Stimulated activated CD4-positive, alpha-beta T cell treated with anti-CD3 and anti-CD28 coated beads, Interleukin-15, amount 100 ng/mL, for 24 hours (primary cell): ENCODE measurements at places on chromosomes 5 and 9.
A peak's percentile ranks its signal among the peaks of the same experiment; 100 is the strongest.

DNA sequence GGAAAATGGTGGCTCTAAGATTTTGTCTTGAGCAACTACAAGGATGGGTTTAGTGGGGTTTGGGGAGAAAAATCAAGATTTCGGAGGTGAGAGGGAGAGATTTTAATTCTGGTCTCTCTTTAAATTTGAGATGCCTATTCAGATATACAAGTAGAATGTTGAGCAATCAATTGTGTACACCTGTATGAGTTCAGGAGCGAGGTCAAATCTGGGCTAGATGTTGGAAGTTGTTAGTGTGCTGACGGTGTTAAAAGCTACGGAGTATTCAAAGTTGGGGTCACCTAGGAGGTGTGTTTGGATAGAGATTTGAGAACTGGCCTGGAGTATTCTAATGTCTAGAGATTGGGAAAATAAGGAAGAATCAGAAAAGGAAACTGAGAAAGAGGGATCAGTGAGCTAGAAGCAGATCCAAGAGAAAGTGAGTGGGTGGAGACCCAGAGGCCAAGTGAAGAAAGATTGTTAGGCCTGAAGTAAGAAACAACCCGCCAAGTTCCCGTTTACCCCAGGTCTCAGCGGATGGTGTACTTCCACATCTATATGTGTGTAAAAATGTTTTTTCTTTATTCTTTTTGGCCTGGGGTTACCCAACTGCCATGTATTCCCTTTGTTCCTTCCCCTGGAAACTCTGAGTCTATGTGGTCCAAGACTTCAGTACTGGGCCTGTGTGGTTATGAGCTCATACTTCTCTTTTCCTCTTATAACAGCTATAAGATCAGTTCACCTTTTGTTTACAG lies 11.9 kb upstream of the ARHGAP26 start:
- no peak for DNase-seq

DNA sequence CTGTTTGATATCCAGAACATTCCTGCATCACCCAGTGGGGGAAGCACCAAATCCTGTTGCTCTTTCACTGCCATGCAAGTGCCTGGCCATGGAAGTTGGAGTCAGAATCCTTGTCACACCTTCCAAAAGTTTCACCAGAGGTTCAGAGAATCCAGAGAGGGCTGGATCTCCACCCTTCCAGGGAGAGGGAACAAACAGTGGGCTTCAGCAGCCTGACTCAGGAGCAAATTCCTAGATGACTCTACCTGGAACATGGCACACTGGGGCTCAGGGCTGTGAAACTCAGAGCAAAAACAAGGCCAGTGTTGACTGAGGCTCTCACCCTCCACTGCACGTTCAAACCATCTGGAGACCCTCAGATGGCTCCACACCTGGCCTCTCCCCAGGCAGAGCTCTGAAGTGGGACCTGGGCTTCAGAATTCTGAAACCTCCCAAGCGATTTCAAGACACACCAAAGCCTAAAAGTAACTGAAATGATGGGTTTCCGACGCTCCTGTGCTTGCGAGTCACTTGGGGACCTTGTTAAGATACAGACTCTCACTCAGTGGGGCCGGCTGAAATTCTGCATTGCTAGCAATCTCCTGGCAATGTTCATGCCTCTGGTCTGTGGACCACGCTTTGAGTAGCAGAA lies 205.9 kb downstream of the AUH start:
- no peak for DNase-seq

- no peak for DNase-seq
These were observed 185.0 kb downstream of the GLIS3 start for GRCh38 chr9:4114569-4115505.

DNA sequence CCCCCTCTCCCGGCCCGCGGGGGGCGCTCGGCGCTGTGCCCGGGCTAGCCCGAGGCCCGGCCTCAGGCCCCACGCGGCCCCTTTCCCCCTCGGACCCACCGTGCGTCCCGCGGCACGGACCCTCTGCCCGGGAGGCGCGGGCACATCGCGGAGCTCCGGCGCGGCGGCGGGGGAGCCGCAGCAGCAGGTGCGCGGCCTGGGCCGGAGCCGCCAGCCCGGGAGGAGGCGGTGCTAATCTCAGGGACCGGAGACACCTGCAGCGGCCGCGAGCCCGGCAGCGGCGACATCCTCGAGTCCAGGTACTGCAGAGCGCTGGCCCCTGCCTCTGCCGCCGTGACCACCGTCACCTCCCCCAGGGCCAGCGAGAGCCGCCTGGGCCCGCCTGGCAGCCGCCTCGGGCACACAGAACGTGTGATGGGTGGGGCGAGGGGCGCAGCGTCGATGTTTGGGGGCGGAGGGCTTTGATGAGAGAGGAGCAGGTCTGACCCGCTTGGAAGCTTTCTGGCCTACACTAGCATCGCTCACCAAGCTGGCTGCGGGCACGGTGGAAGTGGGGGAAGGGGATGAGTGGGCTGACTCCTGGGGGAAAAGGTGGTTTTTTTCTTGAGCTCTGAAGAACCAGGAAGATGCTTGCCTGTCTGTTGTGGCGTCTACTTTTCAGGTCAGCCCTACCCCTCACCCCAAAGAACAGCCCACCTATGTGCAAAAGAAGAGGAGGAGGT lies 524 bp downstream of the CYFIP2 start:
- peak; percentile 70 for DNase-seq

GRCh38 chr5:6718161-6718681 lies 5.0 kb downstream of the TENT4A start:
- no peak for DNase-seq
